ENCODE measurements at places on chromosomes 2 and 18.

DNA sequence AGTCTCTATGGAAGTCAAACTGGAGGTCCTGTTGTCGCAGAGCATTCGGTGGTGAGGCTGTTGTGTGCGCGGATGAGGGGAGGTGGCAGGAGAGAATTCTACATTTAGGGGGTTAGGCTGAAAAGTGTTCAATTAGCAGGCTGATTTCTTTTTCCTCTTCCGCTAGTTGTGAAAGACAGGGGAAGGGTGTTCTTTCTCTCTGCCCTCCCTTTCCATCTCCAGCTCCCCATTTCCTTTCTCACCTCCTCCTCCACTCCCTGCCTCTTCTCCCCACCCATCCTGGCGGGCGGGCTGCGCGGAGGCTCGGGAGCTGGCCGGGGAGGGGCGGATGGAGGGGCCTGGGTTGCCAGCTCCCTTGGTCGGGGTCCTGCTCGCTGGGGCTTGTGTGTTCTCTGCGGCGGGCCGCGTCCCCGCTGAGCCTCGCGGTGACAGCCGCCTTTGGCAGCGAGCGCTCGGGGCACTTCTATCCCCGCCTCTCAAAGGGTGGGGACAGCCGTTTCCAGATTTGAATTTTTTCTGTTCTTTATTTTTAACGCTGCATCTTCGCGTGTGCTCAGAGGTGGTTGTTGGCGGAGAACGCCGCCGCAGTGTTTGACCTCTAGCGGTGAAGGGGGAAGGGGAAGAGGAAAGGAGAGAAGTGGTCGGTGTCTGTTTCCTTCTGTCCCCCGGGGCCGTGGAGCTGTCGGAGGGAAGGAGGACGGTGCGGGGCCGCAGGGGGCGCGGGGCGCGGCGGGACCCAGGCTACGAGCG, 3.6 kb downstream of the SOX11 start:
- no peak for DNase-seq

DNA sequence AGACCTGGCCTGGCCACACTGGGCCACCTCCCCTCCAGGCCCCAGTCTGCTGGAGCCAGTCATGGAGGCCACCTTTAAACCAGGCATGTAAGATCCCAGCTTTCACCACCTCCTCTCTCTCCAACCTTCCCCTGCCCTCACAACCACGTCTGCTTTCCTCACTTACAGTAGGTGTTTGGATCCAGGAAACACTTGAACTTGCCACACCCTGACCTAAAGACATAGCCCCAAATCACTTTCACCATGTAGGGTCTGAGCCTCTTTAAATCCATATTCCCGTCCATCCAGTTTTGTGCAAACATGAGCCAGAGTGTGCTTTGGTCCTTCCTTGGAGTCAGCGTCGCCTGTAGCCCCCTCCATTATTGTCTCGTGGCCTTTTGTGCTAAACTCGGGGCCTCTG, 66.8 kb downstream of the NRP2 start:
- no peak for DNase-seq

DNA sequence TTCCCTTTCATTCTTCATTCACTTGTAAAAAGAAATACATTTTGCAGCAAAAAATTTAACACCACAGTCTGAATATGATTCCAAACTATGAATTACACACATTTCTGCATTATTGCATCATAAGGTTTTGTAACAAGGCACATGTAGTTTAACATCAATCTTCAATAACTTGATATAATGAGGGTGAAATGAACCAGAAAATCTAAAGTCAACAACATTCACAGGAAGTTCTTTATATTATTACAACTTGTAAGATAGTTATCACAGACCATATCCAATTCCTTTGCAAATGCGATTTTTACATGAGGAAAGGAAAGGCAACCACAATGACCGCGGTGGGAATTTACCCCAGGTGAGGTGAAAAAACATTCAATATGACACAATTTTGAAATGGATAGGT, 213.3 kb downstream of the NAPG start:
- DNase-seq = no peak

DNA sequence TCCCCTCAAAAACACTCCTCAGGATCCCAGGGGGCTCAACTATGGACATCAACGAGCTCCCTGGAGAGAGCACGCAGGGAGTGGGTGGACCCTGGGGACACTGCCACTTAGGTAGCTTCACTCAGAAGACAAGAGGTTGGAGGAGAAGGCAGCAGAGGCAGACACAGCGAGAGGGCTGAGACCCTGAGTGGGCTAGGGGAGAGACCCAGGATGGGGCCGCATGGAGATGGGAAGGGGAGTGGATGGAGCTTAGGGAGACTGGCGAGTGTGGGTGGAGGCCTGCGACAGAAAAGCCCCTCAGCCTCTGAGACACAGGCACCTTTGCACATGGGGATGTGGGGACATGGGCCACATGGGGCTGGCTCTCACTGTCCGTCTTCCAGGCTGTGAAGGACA, 70.9 kb downstream of the ASB1 start:
- DNase-seq = no peak

GRCh38 chr2:237867465-237867864, 8.0 kb downstream of the RAMP1 start:
- no peak for DNase-seq

- DNase-seq = no peak
These were observed 366.9 kb upstream of the SPRED2 start for GRCh38 chr2:65799141-65799854.

- peak; percentile 44 for DNase-seq
These were observed 289.0 kb upstream of the TFPI start for GRCh38 chr2:187842978-187843847.

GRCh38 chr18:58337686-58338085, 291.2 kb downstream of the ALPK2 start:
- DNase-seq = no peak

GRCh38 chr2:151845884-151846283, 17.7 kb upstream of the ARL5A start:
- no peak for DNase-seq

GRCh38 chr18:53219853-53220252, 879.9 kb downstream of the DCC start:
- no peak for DNase-seq

GRCh38 chr18:46073474-46074331, 1.6 kb upstream of the PSTPIP2 start:
- DNase-seq = peak; percentile 75

GRCh38 chr2:8840475-8841091, 3.2 kb upstream of the KIDINS220 start:
- no peak for DNase-seq

DNA sequence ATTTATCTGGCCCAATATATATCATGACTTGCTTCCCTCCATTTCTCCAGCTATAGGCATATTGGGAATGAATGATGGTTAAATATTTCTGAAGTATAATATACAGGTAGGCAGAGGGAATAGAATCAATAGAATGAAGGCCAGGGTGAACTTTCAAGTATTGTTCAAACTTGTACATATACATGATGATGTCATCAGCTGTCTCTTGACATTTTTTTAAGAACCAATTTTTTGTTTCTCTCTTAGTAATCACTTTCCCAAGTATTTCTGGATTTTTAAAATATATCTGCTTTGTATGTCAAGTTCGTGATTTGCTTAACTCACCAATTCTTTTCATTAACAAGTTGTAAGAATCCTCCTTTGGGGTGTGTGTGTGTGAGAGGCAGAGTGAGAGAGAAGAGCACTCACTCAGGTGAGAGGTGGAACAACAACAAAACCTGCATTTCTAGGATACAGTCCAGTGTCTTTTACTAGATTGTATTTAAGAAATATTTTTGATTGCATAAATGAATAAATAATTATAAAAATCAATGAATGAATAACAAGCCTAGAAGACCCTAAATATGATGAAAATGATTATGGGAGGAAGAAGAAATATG, 1239.1 kb downstream of the LRP1B start:
- DNase-seq = no peak

DNA sequence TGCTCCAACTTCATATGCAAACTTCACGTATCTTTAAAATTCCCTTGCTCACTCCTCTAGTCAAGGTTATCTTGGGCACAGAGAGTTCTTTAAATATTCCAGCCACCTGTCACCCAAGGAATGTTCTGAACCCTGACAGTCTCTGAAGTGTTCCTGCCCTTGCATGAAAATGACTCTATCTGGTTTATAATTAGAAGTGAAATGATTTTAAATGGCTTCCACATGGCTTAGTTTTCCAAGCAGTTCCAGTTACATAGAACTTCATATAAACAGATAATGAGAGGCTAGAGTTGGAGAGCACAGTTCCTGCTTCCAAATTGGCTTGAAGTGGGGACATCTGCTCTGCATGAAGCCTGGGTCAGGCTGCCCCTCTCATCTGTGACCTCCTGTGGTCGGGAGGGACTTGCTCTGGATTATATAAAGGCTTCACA, 81.9 kb downstream of the SLC4A3 start:
- DNase-seq = no peak

DNA sequence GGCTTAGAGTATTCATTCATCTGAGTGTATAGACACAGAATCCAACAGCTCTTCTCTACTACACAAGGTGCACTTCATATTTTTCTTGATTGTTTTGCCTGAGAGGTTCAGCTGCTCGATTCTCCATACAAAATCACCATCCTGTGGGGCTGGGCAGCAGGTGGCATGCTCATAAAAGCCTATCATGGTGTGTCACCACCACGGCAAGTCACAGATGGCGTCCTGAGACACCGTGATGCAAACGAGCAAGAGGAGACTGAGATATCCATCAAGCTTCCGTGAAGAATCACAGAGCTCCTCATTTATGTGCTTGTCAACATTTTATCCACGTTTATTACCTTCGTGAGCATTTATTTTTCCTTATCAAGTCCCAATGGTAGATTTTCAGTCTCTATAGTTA, 22.4 kb upstream of the NRP2 start:
- DNase-seq = no peak

DNA sequence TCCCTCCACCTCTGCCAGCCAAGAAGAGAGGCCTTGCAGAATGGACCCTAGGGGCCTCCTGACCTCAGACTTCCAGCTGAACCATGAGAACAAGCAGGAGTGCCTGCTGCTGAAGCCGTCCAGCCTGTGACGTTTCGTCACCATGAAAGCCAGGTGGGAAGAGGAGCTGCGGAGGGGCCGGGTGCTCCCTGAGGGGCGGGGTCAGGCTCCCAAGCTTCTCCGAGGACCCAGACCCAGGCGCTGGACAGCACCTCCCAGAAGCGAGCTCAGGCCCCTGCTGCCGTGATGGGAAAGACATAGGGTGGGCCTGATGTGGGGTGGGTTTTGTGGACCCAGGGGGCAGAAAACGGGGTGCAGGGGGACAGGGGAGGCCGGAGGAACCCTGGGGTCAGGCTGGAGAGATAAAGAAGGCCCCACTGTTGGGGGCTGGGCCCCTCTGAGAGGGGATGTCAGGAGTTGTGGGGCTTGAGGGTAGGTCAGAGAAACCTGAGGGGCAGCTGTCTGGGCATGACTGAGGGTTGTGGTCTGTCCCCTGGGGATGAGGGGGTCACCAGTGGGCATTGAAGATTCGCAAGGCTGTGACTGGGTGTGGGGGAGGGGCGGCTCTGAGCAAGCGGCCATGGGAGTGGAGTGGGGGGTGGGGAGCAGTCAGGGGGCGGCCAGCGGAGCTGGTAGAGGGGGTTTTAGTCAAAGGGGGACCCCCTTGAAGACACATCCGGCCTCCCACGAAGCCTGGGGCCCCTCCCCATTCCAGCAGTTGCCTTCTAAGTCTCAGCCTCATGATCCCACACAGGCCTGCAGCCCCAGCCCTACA, 73.4 kb upstream of the ODC1 start:
- no peak for DNase-seq

DNA sequence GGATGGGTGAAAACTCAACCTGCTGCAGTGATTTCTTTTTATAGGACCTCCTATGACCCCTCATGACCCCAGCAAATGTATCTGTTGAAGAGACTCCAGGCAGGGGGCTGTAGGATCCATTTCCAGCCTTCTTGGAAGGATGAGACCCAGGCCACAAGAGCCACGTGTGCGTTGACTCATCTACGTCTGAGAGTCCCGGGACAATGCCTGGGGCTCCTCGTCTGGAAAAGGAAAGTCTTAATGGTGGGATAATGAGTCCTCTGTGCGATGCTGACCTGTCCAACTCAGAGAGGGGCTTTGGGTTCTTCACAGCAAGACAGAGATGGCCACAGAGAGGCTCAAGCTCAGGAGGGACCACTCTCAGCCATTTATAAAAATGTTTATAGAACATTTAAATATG, 80.8 kb downstream of the SMIM21 start:
- DNase-seq = no peak

DNA sequence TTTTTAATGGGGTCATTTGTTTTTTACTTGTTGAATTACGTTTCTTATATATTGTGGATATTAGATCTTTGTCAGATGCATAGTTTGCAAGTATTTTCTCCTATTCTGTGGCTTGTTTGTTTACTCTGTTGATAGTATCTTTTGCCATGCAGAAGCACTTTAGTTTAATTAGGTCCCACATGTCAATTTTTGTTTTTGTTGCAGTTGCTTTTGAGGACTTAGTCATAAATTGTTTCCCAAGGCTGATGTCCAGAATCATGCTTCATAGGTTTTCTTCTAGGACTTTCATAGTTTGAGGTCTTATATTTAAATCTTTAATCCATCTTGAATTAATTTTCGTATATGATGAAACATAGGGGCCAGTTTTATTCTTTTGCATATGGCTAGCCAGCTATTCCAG, 13.2 kb downstream of the PIKFYVE start:
- DNase-seq = no peak

GRCh38 chr18:8389391-8390340, 219.6 kb upstream of the RAB12 start:
- DNase-seq = peak; percentile 75

GRCh38 chr2:201257381-201257955, 2.9 kb upstream of the CASP8 start:
- DNase-seq = no peak

- DNase-seq = peak; percentile 38
These were observed 191.9 kb downstream of the MYO3B start for GRCh38 chr2:170369894-170370293.

GRCh38 chr2:64591188-64591587, 62.5 kb downstream of the SERTAD2 start:
- DNase-seq = no peak

DNA sequence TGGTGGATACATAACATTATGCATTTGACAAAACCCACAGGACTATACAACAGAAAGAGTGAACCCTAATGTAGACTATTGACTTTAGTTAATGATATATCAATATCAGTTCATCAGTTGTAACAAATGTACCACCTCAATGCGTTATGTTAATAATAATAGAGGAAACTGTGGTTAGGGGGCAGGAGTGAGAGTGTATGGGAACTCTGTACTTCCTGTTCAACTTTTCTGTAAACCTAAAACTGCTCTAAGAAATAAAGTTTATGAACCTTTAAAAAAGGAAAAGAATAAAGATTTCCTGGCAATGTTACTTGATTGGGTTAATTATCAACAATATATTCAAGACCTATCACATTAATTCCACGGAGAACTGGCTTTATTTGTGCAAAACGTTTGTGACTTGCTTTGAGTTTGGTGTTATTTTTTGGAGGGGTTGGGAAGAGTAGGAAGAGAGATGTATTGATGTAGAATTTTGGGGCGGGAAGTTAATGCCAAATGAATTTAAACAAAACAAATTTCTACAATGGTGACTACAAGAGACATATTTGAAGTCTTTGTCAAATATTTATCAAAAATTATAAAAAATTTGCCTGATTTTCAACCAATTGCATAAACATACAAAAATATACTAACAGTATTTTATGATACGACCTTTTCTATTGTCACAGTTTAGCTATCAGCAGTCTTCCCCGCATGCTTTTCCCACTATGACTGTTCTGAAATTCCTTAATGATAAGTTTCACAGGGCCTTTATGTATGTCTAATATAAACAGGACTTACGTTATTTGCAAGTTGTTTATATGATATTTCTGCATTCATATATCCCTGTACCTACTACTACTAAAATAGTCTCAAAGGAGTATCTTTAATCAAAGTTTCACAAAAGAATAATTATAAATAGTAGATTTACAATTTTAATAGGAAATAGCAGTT, 2.1 kb upstream of the RTN4 start:
- no peak for DNase-seq

Measured in midbrain (tissue), 1 donor.